ENCODE measurements at places on chromosomes 13 and 19.

DNA sequence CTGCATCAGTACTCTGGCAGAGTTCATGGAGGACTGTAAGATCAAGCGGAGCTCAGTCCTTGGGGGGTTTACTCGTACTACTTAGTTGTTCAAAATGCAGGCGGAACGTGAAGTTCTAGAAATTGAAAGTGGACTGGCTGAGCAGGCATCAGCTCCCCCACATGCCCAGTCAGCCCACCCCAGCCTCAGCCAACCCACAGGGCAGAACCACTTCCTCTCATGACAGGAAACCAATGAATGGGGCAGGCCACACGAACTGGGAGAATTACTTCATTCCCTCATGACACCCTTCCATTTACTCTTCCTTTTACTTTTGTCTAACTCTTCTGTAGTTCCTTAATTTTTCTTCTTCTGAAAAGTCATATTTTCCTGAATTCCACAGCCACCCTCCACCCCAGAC, 71.9 kb downstream of the FLT1 start:
- no peak for DNase-seq

GRCh38 chr19:29771708-29772414, 39.9 kb upstream of the CCNE1 start:
- DNase-seq: peak; percentile 38

- no peak for DNase-seq
These were observed 122.2 kb downstream of the KL start for GRCh38 chr13:33138441-33138840.

DNA sequence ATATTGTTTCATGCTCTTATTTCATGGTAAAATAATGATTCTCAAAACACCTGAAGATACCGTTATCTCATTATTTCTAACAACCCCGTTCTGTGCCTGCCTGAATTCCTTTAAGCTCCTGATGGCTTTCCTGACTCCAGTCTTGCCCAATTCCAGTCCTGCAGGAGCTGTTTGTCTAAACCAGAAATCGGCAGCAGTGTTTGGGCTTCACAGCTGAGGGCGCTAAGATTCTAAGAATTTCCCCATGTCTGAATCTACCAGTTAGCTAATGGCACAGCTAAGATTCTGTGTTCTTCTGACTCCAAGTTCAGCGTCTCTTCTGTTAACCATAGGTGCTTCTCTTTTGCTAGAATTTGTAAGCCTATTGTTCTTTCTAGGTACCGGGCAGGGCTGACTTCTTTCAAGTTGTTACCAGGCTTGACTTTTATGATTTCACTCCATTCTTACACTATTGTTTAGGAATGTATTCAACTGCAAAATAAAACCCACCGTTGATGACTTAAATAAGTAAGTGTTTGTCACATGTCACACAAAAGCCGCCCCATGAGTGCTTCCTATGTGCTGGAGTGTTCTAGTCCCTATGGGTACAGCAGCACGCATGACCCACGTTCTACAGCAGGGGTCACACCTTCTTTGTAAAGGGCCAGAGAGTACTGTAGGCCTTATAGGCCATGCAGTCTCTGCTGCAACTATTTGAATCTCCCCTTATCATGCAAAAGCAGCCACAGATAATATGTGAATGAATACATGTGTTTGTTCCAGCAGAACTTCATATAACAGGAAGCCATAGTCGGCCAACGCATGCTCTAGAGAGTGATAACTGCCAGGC, 168.3 kb upstream of the RNF113B start:
- no peak for DNase-seq

DNA sequence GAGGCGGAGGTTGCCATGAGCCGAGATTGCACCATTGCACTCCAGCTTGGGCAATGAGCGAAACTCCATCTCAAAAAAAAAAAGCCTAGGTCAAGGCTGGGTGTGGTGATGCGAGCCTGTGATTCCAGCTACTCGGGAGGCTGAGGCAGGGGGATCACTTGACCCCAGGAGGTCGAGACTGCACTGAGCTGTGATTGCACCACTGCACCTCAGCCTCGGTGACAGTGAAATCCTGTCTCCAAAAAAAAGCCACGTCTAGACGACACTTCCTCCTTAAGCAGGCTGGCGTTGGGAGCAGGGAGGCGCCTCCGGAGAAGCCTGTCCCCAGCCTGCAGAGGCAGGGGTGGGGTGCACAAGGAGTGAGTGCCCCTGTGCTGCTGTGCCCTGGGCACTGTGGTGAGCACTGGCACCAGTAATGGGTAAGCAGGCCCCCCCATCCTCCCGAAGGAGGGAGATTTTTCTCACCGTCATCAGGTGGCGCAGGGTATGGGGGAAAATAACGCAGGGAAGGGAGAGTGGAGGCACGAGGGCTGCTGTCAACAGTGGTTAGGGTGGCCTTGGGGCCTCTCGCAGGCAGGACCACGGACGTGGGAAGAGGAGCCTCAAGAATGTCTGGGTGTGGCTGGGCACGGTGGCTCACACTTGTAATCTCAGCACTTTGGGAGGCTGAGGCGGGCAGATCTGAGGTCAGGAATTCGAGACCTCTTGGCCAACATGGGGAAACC, 706 bp downstream of the P2RY11 start:
- DNase-seq: no peak

DNA sequence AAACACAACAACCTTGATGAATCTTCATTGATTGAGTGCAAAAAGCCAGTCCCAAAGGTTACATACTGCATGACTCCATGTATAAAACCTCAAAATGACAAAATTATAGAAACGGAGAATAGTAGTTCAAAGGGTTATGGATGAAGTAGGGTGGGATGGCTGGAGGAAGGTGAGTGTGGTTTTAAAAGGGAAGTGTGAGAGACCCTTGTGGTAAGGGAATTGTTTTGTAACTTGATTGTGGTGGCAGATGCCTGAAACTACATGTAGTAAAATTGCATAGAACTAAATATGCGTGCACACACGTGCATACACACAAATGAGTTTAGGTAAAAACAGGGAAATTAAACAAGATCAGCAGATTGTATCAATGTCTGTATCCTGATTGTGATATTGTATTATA, 340.7 kb downstream of the MTUS2 start:
- DNase-seq: no peak

DNA sequence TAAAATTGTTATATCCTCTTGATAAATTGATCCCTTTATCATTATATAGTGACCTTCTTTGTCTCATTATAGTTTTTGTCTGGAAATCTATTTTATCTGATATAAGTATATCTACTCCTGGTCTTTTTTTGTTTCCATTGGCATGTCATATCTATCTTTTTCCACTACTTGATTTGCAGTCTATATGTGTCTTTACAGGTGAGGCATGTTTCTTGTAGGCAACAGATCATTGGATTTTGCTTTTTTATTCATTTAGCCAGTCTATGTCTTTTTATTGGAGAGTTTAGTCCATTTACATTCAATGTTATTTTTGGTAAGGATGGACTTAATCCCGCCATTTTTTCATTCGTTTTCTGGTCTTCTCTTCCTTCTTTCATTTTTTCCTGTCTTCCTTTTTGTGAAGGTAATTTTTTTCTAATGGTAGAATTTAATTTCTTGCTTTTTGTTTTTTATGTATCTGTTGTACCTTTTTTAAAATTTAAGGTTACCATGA, 13.5 kb upstream of the ZNF823 start:
- DNase-seq: no peak

DNA sequence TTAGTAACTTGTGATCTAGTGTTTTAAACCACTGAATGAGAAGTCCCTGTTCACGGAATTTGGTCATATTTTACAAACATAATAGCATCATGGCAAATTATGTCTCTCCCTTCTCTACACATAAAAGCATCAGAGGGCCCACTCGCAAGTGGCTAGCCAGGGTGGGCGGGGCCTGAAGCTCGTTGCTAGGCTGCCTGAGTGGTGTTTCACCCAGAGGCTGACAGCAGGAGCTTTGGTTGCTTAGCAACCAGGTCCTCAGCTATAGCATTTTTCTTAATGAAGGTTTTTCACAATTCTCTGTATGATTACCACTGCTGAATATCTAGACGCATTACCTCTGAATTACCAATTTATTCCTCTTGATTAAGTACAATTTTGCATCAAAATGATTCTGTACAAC, 126.5 kb downstream of the NALCN start:
- DNase-seq: peak; percentile 16

- no peak for DNase-seq
These were observed 22.1 kb downstream of the ADPRHL1 start for GRCh38 chr13:113431171-113431570.

DNA sequence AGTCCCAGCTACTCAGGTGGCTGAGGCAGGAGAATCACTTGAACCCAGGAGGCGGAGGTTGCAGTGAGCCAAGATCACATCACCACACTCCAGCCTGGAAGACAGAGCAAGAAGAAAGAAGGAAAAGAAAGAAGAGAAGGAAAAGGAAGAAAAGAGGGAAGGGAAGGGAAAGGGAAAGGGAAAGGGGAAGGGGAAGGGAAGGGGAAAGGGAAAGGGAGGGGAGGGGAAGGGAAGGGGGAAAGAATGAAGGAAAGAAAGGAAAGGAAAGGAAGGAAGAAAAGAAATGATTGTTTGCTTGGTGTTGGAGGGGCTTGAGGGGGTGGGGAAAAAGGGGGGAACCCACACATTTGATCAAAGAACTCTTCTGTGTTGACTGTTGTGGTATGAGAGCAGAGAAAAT, 10.0 kb downstream of the PMIS2 start:
- no peak for DNase-seq

DNA sequence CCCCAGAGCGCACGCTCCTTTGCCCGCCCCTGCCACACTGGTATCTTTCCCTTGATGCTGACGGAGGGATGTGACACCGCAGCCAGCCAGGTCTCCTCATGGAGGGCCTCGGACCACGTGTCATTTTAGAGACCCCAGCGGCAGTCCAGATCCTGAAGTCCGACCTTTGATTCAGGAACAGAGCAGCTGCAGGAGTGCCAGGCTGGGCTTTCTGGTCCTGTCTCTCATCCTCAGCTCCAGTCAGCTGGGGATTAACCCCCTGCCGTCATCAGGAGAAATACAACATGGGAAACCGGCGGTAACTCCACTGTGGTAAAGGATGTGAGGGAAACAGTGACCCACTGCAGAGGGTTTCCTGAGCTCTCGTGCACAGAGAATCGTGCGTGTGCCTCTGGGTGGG, 140.6 kb downstream of the SIPA1L3 start:
- DNase-seq: no peak

DNA sequence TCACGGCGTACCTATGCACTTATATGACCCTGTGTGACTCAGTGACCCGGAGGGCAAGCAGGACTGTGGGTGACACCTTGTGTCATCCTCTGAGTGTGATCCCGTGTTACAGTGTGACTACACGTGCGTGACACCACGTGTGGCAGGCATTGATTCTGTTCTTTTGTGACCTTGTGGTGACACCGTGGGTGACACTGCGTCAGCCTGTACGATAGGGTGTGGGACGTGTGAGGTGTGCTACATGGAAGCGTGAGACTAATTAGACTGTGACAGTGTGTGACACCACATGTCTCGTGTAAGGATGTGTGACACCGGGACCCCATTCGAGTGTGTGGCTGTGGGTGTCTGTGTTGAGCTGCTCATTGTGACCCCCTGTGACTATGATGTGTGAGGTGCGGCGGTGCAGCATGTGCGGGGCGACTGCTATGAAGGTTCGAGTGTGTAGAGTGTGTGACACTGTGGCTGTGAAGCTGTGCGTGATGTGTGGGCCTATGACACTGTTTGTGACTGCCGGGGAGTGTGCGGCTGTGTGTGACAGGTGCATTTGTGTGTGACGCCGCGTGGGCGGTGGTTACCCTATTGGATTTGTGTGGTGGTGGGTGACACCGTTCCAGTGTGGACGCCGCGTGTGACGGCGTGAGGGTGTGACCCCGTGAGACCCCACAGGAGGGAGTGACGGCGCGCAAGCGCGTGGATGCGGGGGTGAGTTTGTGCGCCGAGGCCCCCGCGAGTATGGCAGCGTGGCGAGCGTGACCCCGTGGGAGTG, 399 bp upstream of the SPTBN4 start:
- no peak for DNase-seq

GRCh38 chr19:37519890-37520289, 13.2 kb downstream of the ZNF793 start:
- DNase-seq: no peak

- no peak for DNase-seq
These were observed 274.9 kb downstream of the KCNRG start for GRCh38 chr13:50290186-50290585.

DNA sequence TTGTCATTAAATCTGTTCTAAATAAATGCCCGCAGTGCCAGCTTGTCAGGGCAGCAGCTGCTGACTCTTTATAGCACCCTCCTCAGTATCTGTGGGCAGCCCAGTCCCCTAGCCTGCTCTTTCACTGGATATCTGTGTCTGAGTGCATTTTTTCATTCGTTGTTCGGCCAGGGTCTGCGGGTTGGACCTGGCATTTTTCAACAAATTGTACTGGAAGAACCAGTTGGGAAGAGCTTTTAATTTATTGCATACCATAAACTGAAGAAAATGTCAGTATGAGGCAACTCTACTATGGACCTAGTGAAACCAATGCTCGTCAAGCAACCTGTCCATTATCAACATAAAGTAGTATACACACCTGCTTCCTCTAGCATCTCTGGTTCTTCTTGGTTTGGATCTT, 8.6 kb downstream of the NLRP13 start:
- DNase-seq: no peak

GRCh38 chr19:58117841-58118575, 20.0 kb upstream of the ZSCAN18 start:
- DNase-seq: no peak

- no peak for DNase-seq
These were observed 7.2 kb downstream of the GJB2 start for GRCh38 chr13:20185366-20186056.

DNA sequence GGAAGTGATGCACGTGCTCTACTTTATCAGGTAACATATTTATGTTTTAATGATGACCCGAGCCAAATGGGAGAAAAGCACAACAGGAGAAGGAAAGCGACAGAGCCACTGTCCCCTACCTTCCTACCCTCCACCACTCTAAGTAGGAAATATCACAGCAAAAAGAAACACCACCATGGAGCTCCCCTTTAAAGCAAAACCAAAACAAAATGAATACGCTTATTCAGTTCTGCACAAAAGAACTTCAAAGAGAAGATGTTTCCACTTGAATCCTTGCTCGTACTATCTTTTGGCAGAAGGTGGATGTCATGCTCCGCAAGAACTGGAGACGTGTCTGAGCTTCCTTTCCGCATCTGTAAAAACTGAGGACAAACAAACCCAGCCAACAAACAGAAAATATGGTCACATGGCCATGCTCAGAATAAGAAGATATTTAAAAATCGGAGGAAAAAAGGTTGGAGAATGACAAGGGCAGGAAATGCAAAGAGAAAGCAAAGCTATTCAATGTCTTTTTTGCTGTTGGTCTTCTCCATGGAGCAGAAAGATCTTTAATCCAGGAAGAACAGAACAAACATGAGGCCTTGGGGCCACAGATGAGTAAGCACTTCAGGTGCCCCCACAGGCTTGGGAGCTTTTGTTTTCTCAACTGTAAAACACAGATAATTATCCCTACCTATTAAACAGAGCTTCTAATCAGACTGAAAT, 19.5 kb downstream of the N4BP2L1 start:
- no peak for DNase-seq

Data from endothelial cell of umbilical vein (primary cell).